ENCODE measurements at places on chromosomes 4 and X.

- DNase-seq: no peak
Observed at GRCh38 chr4:169993531-169993930, 32.7 kb downstream of the MFAP3L start.

DNA sequence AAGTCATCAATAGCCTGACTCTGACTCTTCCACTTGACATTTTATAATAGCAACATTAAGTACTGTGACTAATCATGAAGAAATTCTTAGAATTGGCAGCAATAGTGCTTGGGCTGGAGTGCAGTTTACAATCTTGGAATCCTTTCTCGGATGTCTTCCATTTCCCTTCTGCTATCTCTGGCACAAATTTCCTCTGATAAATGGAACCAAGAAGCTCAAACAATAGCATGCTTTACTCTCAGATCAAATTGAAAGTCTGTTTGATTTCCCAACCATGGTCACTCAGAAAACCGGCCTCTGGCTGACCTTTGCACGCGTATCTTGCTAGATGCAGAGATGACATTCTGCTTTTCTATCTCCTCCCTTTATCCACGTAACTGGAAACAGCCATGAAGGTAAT, 99.0 kb upstream of the SPANXC start:
- DNase-seq: no peak

DNA sequence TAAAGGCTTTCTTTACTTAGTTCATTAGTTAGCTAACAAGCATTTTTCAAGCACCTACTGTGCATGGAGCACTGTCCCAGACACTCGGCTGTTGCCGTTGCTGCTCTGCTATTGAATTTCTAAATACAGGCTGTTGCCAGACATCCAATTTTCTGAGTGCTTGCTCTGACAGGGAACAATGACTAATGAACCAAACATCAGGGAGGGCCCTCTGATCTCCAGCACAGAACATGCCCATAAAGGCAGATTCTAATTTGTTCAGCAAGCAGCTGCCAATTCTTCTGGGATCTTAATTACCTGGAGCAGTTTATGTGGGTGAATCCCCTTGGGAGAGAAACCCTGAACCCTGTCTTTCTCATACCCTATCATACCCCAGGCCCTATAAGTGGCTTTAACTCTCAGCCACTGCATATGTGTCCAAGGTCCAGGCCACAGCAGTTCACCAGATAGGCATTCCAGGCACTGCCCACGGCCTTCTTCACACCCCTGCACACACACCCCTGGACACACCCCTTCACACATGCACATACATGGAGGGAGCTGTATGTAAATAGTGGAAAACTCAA, 27.9 kb downstream of the TSC22D3 start:
- DNase-seq: no peak

GRCh38 chr4:133000012-133000411, 149.1 kb upstream of the PCDH10 start:
- no peak for DNase-seq

GRCh38 chr4:72714482-72715279, 145.7 kb upstream of the ADAMTS3 start:
- no peak for DNase-seq

GRCh38 chrX:134760650-134761049, 102.4 kb upstream of the PLAC1 start:
- DNase-seq: no peak

Measured in CD14-positive monocyte (primary cell).